HT1080 (cell line): ENCODE measurements at places on chromosomes 5 and 9.
A peak's percentile ranks its signal among the peaks of the same experiment; 100 is the strongest.

- no peak for DNase-seq
Measured at GRCh38 chr9:132531195-132531594, 51.2 kb upstream of the BARHL1 start.

GRCh38 chr9:37953206-37953774, 49.4 kb upstream of the SLC25A51 start:
- no peak for DNase-seq

GRCh38 chr9:84670138-84671041, 861 bp downstream of the NTRK2 start:
- DNase-seq: no peak

GRCh38 chr5:38456657-38457399, 99.6 kb downstream of the LIFR start:
- DNase-seq: no peak

DNA sequence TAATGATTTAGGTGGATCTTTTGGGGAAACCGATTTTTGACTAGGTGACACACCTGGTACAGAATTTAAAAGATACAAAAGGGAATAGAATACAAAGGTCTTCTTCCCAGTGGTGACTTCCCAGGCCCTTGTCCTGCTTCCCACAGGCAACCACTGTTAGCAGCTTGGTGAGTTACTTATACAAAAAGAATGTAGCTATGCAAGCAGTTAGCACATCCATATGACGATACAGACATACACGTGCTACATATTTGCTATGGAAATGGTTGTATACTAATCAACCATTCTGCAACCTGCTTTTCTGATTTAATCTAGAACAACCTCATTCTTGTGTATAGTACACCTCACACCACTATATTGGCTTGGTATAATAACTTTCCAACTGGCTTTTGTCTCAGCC, 51.0 kb downstream of the OTULIN start:
- DNase-seq: no peak

GRCh38 chr5:150515446-150515845, 7.5 kb downstream of the NDST1 start:
- peak; percentile 58 for DNase-seq

- DNase-seq: no peak
Measured at GRCh38 chr5:141716009-141716408, 34.0 kb upstream of the ARAP3 start.

DNA sequence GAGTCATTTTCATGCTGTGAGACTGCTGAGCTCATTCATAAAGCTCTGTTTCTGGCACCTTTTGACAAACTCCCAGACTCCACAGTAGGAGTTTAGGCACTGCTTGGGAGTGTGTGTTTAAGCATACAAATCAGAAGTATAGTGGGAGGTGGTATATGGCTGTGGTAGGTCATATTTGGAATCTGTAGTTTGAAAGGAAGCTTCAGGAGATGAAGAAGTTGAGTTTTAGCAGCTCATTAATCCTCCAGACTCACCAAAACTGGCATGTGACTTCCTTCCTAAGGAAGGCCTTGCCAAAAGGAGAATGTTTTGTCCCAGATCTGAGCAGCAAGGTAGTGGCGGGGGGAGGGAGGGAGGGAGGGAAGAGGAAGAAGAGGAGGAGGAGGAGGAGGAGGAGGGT, 52.8 kb downstream of the SAXO1 start:
- DNase-seq: peak; percentile 8

- DNase-seq: peak; percentile 96
Measured at GRCh38 chr9:115164511-115164974, 46.6 kb upstream of the TNC start.

GRCh38 chr5:14062178-14062577, 81.0 kb upstream of the TRIO start:
- peak; percentile 87 for DNase-seq

DNA sequence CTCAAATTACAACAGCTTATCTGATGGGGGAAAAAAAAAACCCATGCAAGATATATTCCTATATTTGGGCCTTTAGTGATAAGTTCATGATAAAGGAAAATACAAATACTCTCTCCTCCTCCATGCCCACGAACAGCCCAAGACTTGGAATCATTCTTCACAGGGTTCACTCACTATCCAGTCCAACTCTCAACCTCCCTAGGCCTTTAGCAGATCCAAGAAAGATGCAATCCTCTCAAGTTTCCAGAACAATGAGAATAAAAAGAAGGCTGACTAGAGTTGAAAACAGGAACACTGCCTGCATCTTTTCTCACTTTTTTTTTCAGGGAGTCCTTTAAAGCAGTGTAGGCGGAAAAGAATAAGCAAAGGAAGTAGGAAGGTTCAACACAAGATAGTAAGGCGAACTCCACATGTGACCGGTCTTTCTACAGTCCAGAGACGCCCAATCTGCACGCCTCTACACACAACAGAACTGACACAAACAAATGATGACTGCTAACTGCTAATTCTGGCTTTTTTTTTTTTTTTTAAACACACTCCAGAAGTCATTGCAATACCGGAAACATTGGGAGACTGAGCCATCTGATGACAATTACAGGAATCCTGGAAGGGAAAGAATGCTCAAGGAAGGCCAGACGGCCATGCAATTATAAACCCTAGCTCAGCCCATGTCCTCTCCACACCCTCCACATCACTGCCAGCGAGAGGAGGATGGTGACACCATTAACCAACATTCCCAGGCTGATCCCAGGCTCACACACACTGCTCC, 75.4 kb downstream of the BNC2 start:
- peak; percentile 76 for DNase-seq

GRCh38 chr5:128349044-128349858, 188.8 kb downstream of the FBN2 start:
- peak; percentile 35 for DNase-seq

DNA sequence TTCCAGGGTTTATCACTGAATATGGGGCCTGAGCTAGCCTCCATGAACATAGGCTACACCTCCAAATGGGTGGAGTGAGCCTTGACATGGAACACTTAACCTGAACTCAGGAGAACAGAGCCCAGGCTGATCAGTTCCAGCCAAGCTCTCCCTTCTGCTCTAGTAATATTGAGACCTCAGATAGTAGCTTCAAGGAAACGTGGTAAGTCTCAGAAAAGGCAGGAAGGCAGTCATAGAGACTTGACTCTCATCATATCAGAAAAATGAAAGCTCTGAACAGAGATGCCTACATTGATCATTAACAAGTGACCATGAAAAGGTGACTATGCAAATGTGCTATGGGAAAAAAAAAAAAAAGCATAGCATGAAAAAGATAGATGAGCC, 40.5 kb upstream of the MYO10 start:
- no peak for DNase-seq

- no peak for DNase-seq
Measured at GRCh38 chr5:74365723-74366122, 274.8 kb downstream of the ENC1 start.

DNA sequence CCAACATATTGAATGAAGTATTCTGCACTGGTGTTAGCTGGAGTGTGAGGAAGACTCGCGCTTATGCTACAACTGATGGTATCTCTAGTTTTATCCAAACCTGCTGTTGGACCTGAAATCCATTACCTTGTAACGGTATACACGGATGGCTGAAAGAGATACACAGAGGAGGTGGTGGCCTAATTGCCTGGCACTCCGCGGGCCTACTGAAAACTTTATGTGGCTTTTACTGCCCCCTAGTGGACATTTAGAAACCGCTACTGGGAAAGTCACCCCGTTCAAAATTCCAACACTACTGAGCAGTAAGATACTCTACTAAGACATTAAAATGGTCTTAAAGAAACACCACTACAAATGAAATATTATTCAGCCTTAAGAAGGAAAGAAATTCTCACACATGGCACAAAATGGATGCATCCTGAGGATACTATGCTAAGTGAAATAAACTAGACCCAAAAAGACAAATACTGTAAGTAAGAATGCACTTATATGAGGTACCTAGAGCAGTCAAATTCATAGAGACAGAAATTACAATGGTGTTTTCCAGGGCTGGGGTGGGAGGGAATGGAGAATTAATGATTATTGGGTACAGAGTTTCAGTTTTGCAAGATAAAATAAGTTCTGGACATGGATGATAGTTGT, 100.4 kb downstream of the TTLL11 start:
- peak; percentile 69 for DNase-seq

GRCh38 chr5:73901455-73901854, 275.5 kb downstream of the ARHGEF28 start:
- peak; percentile 52 for DNase-seq

GRCh38 chr9:116724123-116724522, 37.0 kb downstream of the TRIM32 start:
- DNase-seq: no peak

DNA sequence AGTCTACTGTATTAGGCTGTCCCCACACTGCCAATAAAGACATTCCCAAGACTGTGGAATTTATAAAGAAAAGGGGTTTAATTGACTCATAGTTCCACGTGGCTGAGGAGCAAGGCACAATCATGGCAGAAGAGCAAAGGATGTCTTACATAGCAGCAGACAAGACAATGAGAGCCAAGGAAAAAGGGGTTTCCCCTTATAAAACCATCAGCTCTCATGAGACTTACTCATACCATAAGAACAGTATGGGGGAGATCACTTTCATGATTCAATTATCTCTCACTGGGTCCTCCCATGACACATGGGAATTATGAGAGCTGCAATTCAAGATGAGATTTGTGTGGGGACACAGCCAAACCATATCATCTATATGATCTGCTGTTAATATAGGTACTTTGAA, 14.8 kb upstream of the FSTL4 start:
- DNase-seq: no peak

DNA sequence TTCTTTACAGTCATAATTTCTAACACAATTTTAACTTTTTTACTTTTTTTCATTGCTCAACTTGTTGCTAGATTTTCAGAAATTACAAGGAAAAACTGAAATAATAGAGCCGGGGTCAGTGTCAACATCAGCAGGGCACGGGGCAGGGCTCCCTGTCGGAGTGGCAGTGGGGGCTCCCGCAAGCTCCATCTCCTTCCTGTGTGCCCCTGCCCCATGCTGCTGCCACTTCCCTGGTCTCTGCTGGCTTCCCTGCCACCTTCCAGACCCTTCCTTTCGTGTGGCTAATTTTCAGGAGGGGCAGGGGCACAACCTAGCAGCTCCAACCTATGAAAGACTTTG, 1.0 kb upstream of the EXOC3 start:
- DNase-seq: no peak

DNA sequence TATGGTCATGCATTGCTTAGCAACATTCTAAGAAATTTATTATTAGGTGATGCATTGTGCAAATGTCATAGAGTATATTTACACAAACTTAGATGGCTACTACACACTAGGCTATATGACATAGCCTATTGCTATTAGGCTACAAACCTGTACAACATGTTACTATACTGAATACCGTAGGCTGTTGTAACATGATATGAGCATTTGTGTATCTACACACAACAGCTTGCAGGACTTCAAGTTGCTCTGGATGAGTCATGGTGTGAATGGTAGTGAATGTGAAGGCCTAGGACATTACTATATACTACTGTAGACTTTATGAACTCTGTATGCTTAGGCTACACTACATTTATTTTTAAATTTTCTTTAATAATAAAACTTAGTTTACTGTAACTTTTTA, 107.2 kb upstream of the MAMDC2 start:
- peak; percentile 71 for DNase-seq

DNA sequence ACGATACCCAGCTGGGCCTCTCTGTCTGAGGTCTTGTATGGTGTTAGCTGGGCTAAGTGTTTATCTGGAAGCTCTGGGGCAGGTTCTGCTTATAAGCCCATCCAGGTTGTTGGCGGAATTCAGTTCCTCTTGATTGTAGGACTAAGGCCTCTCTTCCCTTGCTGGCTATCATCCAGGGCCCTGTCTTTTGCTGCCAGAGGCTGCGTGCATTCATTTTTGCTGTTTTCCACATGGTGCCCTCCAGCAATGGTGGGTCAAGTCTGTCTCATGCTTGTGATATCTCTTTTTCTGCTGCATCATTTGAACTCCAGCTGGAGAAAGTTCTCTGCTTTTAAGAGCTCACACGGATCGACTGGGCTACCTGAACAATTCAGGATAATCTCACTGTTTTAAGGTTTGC, 105.7 kb upstream of the ZNF618 start:
- no peak for DNase-seq

GRCh38 chr9:93491593-93492232, 38.3 kb upstream of the FAM120AOS start:
- no peak for DNase-seq

- no peak for DNase-seq
Measured at GRCh38 chr9:120388003-120388855, 191.7 kb downstream of the CDK5RAP2 start.

DNA sequence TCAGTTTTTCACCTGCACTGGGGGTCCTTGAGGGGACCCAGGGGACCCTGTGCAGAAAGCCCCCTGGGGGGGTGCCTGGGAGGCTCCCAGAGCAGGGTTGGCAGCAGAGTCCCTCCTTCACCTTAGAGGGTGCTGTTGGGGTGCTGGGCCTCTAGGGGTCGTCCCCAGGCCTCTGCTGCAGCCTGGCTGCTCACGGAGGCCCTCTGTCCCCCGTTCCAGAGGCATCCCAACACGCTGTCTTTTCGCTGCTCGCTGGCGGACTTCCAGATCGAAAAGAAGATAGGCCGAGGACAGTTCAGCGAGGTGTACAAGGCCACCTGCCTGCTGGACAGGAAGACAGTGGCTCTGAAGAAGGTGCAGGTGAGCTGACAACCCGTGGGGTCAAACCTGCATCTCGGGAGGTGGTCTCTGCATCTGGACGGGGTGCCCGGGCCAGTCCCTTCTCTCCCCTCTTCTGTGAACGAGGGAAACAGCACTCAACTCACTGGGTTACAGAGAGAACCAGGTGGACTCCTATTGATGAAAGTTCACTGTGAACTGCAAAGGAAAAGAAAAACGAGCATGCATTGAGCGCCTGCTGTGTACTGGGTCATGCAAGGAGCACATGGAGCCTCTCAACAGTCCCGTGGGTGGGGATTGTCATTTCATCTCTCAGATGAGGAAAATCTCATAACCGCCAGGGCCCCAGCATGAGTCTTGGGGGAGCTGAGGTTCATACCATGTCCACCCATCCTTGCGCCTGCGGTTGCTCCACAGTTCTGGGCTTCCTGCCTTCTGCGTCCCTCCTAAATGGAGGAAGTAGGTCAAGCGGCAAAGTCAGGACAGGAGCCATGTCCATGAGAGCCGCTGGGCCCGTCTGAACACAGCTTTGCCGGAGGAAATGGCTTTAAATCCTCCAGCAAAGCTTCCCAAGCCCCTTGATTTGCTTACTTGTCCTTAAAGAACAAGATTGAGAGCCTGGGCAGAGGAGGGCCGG, 54.8 kb downstream of the NEK6 start:
- DNase-seq: no peak

- no peak for DNase-seq
Measured at GRCh38 chr5:127011961-127012644, 18.3 kb downstream of the MARCHF3 start.

- DNase-seq: peak; percentile 78
Measured at GRCh38 chr5:14397717-14398116, 183.9 kb upstream of the OTULINL start.

- no peak for DNase-seq
Measured at GRCh38 chr5:34771076-34771475, 67.9 kb upstream of the TTC23L start.

GRCh38 chr9:115930472-115930871, 223.1 kb upstream of the PAPPA start:
- DNase-seq: peak; percentile 34

GRCh38 chr9:132411091-132411508, 1.1 kb downstream of the CFAP77 start:
- DNase-seq: peak; percentile 25

- DNase-seq: no peak
Measured at GRCh38 chr9:71562140-71562539, 206.2 kb downstream of the CEMIP2 start.

- no peak for DNase-seq
Measured at GRCh38 chr5:172219296-172219695, 25.3 kb downstream of the EFCAB9 start.
